ENCODE measurements at places on chromosomes 13 and 19.

DNA sequence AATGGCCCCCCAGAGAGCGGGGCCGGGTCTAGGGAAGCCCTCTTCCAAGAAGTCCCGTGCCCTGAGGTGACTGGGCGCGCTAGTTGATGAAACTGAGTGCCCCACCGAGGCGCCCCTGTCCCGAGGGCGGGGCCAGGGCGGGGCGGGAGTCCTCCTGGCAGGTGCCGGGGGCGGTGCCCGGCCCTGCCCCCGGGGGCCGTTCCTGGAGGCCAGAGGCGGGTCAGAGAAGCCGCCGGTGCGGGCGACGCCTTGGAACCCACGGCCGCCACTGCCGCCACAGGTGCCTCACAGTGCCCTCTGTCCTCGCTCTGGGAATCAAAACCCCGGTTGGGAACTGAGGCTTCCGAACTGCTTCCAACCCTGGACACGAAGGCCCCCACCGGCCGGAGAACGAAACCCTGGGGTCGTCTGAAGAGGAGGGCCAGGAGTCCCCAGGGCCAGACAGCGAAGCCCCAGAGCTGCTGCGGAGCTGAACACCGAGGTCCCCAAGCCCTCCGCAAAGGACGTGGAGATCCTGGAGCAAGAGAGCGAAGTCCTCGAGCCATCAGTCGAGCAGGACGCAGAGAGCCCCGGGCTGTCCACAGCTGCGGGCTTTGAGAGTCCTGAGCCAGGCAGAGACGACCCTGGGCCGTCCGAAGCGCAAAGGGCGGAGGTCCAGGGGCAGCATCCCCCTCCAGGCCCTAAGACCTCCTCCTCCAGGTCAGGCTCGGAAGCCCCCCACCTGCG, at the start of gene MISP3:
Gene MISP3 (plus strand): TSS at position 252 of the 726 bp plus-strand sequence. CDS start 524 bp downstream, outside the sequence.
- no peak for DNase-seq

DNA sequence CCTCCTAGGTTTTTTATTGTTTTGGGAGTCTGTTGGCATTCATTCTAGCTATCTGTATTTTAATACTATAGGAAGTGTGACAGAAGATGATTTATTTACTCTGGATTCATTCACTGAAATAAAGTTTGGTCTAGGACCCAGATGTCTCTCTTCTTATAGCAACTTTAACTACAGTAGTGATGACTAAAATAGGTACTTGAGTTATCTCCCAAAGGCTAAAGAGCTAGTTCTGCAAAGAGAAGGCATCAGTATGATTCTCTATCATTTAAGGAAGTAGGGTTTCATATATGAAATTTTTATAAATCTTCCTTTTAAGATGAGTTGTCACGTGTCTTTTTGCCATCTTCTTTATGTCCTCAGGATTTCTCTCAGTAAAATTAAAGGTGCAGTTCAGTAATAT, 507.4 kb downstream of the KCTD12 start:
- no peak for DNase-seq

DNA sequence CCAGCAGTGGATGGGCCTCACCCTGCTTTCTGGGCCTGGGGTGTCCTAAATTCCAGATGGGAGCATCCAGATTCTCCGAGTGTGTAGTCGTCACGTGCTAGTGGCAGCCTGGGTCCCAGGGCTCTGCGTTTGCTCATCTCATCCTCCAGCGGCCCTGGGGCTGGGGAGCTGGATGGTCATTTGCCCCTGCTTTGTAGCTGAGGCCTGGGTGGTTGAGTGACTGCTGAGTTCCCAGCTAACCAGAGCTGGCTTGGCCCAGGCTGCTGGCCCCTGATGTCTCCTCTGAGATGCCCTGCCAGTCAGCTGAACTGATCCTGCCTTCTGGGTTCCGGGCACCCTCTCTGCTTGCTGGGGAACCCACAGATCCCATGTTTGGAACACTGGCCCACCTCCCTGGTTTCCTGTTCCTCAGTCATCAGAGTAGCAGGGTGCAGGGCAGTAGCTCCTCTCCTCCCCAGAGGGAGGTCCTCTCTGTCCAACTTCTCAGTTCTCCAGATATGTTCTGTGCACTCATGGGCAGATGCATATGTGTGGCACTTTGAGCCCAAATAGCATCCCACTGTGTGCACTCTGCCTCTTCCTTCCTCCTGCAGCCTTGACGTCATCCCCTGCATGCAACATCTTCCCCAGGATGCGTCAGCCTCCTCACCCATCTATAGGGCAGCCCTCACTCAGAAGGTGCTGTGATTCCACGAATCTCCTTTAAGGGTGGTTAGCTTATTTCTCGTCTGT, 22.4 kb upstream of the CRTC1 start:
- DNase-seq: no peak

- no peak for DNase-seq
Observed at GRCh38 chr19:33766623-33767022, 30.0 kb upstream of the KCTD15 start.

GRCh38 chr13:77981281-77981881, 62.8 kb upstream of the EDNRB start:
- no peak for DNase-seq

GRCh38 chr19:27955485-27956480, 1257.2 kb downstream of the UQCRFS1 start:
- no peak for DNase-seq

DNA sequence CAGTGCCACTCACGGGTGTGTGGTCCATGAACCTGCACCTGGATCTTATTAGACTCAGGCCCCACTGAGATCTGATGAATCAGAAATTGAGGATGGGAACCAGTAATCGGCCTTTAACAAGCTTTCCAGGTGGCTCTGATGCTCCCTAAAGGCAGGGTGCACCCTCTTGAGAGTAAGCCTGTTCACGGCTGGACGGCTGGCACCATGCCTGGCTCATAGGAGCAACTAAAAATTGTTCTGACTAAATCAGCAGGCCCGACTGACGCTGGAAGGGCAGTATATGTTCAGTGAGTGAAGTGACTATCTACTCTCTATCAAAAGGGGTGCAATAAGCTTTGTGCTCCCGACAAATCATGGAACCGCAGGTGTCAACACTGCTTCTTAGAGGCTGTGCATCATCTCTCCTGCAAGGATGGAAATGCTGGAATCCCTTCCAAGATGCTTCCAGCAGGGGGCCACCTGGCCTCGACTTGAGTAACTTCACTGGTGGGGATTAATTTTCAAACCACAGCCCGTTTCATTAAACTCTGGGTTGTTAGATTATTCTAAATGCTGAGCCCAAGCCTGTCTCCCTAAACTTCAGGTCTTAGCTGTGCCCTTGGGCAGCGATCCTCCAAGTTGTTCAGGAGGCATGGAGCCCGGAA, 28.4 kb downstream of the TMTC4 start:
- peak; percentile 25 for DNase-seq

- DNase-seq: no peak
Observed at GRCh38 chr19:4199699-4200293, 17.3 kb downstream of the ANKRD24 start.

- DNase-seq: no peak
Observed at GRCh38 chr13:24152292-24153214, 8.0 kb upstream of the SPATA13 start.

- DNase-seq: no peak
Observed at GRCh38 chr13:32989942-32990341, 26.3 kb upstream of the KL start.

DNA sequence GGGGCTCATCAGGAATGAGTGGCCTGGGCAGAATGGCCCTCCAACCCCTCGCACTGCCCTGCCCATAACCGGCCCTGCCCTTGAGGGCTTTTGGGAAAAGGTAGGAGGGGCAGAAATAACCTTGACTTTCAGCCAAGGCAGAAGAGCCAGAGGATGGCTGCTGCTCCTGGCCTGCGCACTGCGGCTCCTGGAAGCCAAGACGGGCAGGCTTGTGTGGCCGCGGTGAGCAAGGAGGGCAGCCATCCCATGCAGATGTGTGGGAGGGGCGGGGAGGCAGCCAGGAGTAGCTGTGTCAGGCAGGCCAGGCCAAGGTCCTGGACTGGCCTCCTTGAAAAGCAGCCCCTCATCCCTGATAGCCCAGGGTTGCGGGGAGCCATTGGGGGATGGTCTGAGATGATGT, 57.6 kb upstream of the URI1 start:
- DNase-seq: no peak

GRCh38 chr13:29624997-29625396, 29.5 kb upstream of the SLC7A1 start:
- DNase-seq: no peak

GRCh38 chr13:108087810-108088209, 127.5 kb downstream of the LIG4 start:
- DNase-seq: no peak

- no peak for DNase-seq
Observed at GRCh38 chr19:45773384-45773783, 4.3 kb upstream of the SIX5 start.

DNA sequence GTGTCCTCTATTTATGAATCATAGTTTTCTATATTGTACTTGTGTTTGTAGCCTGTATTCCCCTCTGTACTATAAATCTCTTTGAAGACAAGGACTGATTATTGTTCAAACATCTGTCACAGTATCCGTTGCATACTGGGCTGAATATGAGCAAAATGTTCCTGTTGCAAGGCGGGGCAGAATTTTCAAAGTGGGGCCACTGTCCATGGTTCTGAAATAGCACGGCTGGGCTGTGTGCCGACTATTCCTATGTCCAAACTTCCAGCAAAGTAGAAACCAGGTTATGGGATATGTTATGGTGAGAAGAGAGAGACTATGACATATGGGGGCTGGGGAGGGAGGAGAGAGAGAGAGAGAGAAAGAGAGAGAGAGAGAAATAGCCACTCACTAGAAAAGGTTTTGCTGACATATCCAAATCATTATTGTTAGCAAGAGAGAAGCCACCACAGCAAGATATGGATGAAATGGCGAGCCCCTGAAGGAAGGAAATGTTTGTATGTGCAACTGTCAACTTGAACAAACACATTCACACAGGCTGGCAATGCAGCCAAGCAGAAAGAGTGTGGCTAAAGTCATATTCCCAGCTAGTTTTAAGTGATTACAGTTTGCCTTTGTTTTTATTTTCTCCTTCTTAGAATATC, 107.0 kb upstream of the GPR12 start:
- peak; percentile 24 for DNase-seq

- DNase-seq: no peak
Observed at GRCh38 chr19:36547001-36547732, 19.1 kb upstream of the ZNF260 start.

DNA sequence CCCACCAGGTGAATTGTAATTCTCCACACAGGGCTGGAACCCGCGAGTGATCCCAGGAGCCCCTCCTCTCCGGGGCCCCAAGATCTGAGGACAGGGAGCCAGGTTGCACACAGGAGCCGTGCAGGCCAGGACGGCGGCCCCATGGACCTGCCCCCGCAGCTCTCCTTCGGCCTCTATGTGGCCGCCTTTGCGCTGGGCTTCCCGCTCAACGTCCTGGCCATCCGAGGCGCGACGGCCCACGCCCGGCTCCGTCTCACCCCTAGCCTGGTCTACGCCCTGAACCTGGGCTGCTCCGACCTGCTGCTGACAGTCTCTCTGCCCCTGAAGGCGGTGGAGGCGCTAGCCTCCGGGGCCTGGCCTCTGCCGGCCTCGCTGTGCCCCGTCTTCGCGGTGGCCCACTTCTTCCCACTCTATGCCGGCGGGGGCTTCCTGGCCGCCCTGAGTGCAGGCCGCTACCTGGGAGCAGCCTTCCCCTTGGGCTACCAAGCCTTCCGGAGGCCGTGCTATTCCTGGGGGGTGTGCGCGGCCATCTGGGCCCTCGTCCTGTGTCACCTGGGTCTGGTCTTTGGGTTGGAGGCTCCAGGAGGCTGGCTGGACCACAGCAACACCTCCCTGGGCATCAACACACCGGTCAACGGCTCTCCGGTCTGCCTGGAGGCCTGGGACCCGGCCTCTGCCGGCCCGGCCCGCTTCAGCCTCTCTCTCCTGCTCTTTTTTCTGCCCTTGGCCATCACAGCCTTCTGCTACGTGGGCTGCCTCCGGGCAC, 3.9 kb downstream of the FFAR1 start:
- no peak for DNase-seq

DNA sequence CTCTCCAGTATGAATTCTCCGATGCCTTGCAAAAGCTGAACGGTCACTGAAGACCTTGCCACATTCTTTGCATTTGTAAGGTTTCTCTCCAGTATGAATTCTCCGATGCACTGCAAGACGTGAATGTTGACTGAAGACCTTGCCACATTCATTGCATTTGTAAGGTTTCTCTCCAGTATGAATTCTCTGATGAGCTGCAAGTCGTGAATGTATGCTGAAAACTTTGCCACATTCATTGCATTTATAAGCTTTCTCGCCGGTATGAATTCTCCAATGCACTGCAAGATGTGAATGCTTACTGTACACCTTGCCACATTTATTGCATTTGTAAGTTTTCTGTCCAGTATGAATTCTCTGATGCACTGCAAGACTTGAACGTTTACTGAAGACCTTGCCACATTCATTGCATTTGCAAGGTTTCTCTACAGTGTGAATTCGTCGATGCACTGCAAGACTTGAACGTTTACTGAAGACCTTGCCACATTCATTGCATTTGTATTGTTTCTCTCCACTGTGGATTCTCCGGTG, 20.0 kb upstream of the ZNF841 start:
- DNase-seq: no peak

- DNase-seq: no peak
Observed at GRCh38 chr13:109401307-109401706, 385.1 kb downstream of the IRS2 start.

DNA sequence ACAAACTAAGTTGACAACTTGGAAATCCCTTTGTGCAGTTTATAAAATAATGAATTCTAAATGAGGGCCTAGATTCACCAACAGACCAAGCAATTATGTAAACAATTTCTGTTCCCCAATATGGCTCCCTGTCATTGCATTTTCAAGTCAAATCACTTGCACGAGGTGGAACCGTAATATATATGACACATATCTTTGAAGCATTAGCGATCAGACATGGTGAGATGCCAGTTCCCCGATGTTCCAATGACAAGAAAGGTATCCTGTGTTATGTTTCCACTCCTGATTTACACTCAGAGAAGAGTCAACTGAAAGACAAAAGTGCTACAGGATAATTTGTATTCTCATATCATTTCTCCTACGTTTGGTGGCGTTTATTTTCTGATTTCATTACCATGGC, 108.5 kb upstream of the TDRD3 start:
- DNase-seq: no peak

DNA sequence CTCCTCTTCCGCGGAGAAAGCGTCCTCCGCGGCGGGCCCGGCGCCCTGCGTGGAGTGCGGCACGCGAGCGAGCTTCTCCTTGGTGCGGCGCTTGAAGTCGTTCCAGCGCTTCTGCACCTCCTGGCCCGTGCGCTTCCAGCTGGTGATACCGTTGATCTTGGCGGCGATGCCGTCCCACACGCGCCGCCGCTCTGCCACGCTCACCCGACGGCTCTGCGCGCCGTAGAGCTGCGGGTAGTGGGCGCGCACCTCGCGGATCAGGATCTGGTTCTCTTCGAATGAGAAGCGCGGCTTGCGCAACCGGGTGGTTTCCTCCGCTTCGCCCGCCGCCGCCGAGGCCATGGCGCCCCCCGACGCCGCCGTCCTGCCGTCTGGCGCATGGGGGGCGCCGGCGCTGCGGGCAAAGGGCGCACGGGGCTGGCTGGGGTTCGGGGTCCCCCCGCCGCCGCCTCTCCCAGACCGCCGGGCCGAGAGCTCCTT, 941 bp downstream of the MYPOP start:
- DNase-seq: peak; percentile 29

- DNase-seq: no peak
Observed at GRCh38 chr19:34979819-34980640, 16.0 kb upstream of the ZNF792 start.

Measured in hepatic stellate cell (primary cell).